ENCODE measurements at places on chromosomes 1 and 21.

DNA sequence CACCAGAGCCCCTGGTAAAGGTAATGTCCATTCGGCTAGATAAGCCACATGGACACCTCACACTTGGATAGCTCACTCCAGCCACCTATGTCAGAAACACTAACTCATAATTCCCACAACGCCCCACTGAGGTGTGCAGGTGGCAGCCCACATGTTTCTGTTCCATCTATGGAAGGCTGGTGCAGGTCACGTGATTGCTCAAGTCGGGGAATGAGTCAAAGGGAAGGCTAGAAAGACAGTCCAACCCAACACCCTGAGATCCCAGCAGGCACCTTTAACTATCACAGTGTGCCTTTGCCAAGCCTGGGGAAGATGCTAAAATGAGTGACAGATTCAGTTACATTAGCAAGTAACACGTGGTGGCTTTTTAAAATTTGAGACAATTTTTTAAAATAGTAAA, 45.3 kb upstream of the KCNE1 start:
- no peak for DNase-seq

GRCh38 chr1:66265268-66265667, 268.7 kb upstream of the SGIP1 start:
- no peak for DNase-seq

GRCh38 chr1:117810553-117810952, 118.9 kb downstream of the GDAP2 start:
- DNase-seq: no peak

GRCh38 chr1:43830802-43831201, 102.8 kb upstream of the ARTN start:
- no peak for DNase-seq

DNA sequence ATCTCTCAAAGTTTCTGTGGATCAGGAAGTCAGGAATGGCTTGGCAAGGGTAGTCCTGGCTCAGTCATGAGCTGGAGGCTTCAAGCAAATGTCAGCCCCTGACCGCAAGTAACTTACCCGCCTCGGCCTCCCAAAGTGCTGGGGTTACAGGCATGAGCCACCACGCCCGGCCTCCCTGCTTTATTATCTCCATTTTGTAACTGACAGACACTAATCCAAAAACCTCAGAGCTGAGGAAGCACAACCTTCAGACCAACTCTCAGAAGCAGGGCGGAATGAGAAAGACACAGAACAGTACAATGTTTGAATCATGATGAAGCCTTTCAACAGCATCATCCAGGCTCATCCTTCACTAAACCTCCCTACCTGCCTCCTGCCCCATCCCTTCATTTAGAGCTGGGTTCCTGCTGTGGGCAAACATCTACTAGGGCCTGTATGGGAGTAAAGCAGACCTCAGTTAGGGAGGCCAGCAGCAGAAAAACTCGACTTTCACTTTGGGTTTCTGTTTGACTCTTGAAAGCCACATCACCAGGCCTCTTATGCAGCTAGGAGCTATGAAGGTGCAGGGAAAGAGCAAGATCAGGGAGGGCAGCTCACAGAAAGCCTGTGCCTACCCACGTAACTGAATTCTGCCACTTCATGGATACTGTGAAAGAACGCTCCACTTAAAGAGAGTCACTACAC, 84.4 kb upstream of the RAB4A start:
- no peak for DNase-seq

GRCh38 chr1:172638885-172639831, 19.7 kb upstream of the FASLG start:
- no peak for DNase-seq

DNA sequence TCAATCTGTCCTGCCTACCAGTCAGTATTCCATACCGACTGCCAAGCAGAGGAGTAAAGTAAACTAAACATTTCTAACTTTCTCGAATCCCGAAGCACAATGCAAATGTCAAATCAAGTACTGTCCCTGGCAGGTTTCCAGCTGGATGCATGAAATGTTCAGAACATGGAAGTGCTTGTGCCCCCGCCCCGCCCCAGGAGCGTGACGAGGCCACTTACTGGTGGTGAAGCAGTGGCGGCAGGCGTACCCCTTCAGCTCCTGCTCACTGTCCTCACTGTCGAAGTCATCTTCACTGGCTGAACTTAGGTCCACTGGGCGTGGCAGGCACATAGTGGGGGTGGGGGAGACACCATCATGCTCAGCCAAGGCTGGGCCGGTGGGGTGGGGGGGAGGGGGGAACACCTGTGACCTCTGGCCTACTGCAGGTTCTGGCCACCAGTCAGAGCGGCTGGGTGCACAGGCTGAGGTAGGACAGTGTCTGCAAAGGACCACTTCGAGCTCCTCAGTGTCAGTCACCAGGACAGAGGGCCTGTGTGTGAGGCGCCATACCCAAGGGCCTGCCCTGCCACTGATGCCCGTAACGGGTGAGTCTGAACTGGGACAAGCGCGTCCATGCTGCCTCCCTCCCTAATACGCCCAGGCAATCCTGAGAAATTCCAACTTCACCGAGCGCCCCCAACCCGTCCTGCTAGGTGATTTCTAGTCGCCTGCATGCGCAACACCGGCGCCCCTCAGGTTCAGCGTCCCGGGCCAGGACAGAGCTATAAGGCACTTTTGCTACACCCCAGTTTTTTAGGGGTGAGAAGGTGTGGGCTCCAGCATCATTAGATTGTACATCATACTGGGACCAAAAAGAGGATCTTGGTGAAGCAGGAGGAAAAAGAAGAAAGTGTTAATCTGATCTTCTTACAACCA, 46.9 kb downstream of the SLC45A1 start:
- no peak for DNase-seq

- DNase-seq: no peak
Measured at GRCh38 chr1:245205396-245205795, 50.6 kb downstream of the KIF26B start.

DNA sequence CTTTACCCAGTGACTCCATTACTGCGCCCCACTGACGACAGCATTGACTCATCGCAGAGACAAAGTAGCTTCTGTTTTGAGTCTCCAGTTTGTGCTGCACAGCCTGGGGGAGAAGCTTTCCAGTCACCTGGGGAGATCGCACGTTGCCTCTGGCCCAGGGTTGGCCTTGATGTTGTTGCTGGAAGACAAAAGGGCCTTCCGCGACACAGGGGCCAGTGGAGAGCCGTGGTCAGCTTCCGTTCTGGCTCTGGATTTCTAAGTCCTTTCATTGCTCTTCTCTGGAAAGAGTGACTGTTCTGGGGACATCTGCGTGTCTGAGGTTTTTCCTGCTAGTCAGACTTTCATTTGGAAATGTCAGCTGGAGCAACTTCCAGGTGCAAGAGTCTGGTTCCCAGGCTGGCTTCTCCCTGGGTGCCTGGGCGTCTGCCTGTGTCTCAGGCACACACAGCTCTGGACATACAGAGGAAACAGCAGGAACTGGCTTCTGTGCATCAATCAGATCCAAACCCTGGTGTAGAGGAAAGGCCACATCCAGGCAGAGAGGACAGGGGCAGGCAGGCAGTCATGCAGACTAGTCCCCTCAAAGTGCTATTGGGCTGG, 257.0 kb downstream of the SIPA1L2 start:
- no peak for DNase-seq

DNA sequence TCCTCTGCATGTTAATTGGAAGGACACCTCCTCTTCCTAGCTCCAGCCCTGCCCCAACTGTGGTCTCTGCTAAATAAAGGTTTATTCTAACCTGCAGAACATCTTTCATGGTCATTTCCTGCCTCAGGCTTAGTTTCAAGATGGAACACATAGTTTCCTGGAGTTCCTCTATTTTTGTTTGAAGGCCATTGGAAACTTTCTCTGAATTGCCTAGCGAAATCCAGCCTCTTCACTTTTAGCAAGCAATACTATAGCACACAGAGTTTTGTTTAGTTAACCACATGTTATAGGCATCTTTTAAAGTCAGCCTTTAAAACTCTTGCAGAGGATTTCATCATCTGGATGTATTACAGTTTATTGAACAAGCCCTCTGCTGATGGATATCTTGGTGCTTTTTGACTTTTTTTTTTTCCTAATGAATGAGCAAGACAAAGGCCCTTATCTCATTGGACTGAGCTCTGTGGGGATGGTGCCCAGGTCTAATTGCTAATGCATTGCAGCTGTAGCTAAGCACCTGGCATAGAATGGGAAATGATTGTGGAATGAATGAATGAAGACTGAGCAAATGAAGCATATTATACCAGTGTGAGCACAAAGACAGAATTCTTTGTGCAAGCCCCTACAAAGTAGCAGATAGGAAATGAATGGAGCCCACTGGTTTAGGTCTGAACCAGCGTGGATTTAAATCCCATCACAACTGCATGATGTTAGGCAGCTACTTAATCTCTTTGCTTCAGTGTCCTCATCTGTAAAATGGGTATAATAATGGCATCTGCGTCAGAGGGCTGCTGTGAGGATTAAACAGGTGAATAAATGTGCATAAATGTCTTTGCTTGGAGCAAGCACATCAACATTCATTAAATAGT, 641 bp upstream of the CFAP107 start:
- no peak for DNase-seq

GRCh38 chr21:33355355-33355754, 30.6 kb downstream of the IFNAR1 start:
- no peak for DNase-seq

GRCh38 chr1:205042911-205043806, at the start of gene CNTN2:
CNTN2 (plus strand) TSS chr1:205043212; CDS start chr1:205053186, 9,974 bp downstream.
- no peak for DNase-seq

DNA sequence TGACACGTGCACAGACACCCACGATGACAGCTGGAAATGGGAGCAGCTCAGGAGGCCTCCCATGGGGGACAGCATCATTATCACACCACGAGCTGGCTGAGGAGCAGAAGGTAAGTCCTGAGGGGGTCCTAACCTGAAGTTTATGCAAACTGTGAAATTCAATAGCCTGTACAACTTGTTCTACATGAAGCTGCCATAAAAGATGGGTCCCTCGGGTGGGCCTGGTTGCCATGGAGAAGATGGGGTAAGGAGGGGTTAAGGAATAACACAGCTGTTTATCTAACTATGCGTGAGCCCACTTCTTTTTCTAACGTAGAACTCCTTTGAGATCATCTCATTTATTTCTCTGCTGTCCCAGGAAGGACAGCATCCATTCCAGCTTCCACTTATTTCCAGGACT, 163.4 kb upstream of the CD34 start:
- peak; percentile 96 for DNase-seq

- DNase-seq: peak; percentile 64
Measured at GRCh38 chr1:109793486-109794318, 30.0 kb upstream of the EPS8L3 start.

- no peak for DNase-seq
Measured at GRCh38 chr21:33883118-33883517, 32.5 kb downstream of the ATP5PO start.

DNA sequence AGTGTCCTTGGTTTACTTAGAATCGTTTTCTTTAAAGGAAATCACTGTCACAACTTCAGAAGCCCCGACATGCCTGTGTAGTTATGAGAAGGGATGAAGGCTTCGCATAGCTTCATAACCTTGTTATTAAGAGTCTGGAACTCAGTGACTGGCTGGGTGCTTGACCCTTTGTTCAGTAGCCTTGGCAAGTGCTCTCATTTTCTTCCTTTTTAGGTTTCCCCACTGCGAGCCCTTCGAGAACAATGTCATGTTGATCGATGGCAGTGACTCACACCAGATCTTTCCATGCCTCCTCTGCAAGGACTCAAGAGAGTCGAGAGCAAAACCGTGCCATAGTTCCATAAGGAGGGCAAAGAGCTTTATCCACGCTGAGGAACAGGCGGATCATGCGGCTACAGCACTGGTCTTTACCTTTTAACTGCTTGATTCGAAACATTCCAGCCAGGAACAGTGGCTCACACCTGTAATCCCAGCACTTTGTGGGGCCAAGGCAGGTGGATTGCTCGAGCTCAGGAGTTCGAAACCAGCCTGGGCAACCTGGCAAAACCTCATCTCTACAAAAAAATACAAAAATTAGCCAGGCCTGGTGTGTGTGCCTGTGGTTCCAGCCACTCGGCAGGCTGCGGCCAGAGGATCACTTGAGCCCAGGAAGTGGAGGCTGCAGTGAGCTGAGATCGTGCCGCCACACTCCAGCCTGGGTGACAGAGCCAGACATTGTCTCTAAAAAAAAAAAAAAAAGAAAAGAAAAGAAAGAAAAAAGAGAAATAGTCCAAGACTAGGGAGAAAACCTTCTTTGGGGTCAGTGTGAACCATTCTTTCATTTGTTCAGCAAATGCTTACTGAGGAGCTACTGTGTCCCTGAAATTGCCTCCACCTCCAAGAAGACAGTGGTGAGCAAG, 95.4 kb upstream of the ERRFI1 start:
- DNase-seq: no peak

DNA sequence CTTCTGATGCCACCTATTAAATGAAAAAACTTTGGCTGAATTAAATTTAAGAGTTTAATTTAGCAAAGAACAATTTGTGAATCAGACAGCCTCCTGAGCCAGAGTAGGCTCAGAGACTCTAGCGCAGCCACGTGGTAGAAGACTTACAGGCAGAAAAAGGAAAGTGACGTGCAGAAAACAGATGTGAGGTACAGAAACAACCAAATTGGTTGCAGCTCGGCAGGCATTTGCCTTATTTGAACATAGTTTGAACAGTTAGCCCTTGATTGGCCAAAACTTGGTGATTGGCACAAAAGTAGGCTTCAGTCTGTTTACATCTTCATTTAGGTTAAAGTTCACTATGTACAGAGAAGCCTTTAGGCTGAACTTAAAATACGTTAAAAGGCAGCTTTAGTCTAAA, 22.9 kb downstream of the TCP10L start:
- no peak for DNase-seq

DNA sequence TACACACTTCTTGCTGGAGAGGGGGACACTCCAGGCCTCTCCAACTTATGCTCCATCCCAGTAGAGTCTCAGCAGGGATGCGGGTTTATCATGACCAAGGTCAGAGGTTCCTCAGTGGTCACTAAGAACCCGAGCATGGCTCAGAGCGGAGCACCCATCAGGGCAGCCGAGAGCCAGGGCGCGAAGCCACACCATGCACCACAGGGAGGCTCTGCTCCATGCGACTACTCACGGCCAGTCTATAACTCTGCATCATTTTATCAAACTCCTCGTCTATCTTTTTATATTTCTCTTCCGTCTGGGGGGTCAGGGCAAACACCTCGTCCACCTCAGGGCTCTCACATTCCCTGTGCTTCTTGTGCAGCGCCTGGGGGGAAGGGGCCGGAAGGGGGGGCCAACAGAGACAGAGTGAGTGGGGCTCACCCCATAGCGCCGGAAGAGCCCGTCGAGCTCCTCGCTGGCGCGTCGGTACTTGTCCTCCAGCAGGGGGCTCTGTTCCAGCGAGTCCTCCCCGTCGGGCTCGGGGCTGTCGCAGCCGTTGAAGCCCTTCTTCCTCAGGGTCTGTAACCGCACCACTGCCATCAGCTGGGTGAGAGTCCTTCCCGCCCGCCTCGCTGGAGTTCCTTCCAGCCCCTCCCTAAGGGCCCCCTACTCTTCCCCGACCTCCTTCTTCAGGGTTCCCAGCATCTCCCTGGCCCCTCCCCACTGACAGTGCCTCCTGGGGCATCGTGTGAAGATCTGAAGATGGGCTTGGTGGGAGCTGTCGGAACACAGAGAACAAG, 20.0 kb downstream of the MEF2D start:
- no peak for DNase-seq

GRCh38 chr1:62361431-62361830, 42.2 kb upstream of the KANK4 start:
- DNase-seq: peak; percentile 51

- DNase-seq: no peak
Measured at GRCh38 chr1:111480674-111481073, 6.9 kb downstream of the C1orf162 start.
